ENCODE measurements at places on chromosomes 4 and X. TPM values are rescaled to one million over a fixed set of nuclear protein-coding genes. Genes with fewer than 3 reads are reported as not detected.

DNA sequence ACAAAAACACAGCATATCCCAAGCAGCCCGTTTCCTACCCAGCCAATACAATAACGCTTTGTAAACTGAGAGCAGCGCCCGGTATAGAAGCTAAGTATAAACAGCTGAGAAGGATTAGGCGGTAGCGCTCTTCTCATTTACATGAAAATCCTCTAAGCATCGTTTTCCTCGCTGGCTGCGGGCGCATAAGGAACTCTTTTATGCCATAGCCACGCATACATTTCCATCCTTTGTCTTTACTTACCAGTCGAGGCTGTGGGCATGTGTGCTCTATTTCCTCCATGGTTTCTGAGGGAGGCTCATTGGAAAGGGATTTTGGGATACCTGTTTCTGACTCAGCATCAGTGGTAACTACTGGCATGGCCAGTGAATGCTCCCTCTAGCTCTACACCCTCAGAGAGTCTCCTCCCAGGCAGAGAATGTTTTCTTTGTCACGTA is 383 bp downstream of the PCYT1B start:
- DNase-seq: no peak

DNA sequence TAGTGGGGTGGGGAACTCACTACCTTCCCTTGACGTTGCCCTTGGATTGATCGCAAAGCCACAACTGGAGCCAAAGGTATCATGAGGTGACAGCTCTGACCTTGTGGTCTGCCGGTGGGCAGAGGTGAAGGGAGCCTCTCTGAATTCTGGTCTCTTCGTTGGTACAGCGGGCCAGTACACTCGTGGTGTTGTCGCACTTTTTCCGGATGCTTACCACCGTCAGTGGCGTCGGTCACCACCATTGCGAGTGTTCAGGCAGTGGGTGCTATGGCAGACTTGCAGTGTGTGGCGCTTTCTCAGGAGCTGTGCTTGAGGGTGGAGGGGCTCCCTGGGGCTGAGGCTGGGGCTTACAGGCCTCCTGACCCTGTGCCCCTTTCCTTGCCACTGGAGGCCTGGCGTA is 5.2 kb upstream of the GRPEL1 start:
- no peak for DNase-seq

ASB9 gene
- 17.5 TPM for total RNA-seq

NDUFA1 gene
- 163 TPM for total RNA-seq

GRCh38 chr4:24188459-24188858 is 298.6 kb upstream of the PPARGC1A start:
- DNase-seq: no peak

- no peak for DNase-seq
Observed at GRCh38 chrX:124421898-124422655, 75.7 kb downstream of the SH2D1A start.
